ENCODE measurements at places on chromosomes 2 and 18.

DNA sequence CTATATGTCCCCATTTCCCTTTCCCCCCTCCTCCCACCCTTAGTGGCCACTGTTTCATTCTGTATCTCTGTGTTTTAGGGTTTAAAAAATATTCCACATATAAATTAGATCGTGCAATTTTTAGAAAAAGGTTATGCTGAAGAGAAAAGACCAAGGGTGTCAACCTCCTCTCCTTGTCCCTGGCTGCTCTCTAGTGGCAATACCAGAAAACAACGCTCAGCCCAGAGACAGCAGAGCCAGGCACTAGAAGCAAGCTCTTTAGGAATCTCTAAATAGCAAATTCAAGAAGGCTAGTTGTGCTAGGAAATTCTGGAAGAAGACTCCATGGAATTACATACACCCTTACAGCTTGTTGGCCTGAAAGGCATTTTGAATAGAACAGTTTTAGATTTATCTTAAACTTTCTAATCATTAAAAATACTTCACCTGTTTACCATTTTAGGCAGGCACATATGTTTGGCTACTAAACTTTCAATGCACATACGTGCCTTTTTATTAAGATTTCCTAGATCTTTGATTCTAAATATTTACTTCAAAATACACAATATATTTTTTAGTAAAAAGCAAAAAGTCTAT lies 35.1 kb upstream of the RASGRP3 start:
- DNase-seq = no peak

DNA sequence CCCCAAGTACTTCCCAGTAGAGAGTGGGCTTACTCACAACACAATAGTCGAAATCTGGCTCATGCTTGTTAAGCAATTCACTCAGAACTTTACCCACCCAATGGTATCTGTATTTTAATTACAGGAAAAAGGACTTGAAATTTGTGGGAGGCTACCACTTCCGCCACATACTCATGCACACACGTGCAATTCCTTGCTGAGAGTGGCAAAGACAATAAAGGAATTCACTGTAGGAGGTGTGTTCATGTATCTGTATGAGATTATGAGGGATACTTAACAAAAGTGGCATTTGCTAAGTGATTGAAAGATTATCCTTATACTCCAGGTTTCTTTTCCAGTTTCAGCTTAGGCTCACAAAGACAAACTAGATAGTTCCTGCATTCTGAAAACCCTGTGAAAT lies 14.9 kb upstream of the LYPD6 start:
- no peak for DNase-seq

DNA sequence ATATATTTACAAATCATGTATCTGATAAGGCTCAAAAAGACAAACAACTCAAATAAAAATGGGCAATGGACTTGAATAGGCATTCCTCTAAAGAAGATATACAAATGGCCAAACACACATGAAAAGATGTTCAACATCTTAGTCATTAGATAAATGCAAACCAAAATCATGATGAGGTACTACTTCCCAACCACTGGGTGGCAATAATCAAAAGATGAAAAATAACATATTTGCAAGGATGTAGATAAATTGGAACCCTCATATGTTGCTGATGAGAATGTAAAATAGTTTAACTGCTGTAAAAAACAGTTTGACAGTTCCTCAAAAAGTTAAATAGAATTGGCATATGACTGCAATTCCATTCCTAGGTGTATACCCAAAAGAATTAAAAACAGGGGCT lies 132.3 kb downstream of the TTC32 start:
- no peak for DNase-seq

GRCh38 chr18:79510046-79510685 lies 114.4 kb downstream of the NFATC1 start:
- peak; percentile 26 for DNase-seq

DNA sequence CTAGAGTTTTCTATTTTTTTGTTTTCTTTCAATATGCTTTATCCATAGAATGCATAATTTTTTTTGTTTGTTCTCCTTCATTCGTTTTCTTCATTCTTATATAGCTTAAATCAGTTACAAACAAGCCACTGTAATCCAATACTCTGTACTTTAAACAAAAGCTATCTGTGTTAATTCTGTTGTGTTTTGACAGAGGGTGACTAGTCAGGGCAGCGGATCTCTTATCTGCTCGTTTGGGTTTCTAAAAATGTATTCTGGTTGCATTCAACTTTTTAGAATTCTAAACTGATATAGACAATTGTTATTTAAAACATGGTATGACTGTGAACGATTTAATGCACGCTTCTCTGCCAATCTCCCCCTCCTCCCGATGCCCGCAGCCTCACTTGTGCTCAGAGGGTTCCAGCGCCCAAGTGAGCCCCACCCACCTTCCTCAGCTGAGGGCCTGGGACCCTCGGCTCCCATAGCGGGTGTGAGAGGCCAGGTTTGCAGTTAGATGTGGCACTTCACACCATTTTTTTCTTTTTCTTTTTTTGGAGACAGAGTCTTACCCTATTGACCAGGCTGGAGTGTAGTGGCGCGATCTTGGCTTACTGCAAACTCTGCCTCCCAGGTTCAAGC lies 44.1 kb downstream of the NCK2 start:
- no peak for DNase-seq

DNA sequence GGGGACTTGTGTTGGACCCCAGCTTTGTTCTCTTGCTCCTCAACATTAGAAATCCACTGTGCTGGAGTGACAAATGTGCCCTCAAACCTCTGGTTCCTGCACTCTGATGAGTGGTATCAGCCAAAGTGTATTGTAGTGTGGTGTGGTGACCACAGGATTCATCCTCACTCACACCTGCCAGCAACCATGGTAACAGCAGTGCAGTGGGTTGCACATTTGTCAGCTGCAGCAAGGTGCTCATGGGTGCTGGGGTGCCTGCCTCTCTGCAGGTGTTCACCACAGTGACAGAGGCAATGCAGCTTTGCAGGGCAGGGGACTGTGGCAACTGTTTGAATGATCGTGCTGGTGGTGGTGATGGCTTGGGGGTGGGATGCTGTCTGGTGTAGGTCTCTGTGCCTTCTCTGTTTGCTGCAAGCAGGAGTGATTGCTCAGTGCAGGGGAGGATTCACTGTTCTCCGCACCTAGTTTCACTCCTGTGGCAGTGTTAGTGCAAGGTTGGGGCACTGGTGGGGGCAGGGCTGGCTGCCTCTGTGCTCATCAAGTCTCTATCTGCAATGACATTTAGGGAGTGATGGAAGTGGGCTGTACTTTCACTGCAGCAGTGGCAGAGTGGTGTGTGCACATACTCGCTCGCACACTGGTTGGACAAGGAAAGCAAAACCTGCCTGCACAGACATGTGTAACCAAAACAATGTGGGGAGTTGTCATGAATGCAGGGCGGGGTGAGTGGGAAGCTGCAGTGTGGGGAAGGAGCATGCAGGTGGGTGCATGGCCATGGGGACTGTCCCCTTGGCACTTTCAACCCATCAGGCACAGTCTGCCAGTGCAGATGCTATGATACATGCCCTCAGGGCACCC lies 301.1 kb downstream of the PIK3C3 start:
- DNase-seq = no peak

DNA sequence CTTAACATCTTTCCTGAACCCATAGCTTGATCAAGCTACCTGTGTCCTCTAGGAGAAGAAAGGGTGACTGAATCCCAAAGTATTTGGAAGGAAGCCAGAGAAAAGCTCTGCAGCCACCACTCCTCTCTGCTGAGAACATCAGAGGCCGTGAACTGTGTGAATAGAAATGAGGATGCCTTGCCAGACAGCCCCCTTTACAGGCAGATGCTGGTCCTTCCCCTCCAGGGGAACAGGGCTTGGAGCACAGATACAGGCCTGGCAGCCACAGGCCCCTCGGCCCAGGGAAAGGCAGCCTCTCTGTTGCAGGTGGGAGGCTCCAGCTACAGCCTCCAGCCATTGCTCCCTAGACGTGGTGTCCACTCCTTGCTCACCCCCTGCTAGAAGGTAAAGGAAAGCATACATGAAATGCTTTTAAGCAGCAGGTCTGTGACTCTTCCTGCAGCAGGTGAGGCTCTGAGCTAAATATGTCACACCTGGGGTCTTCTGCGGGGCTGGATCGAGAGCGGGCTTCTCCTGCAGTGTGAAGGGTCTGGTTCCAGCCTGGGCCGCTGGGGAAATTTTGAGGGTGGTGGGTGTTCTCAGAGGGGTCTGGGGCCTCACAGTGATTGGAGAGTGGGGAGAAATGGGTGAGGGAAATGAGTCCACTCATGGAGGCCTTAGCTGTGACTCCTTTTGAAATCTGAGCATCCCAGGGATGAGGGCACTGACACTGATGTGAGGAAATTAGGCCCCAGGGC lies 234.0 kb downstream of the KLHL29 start:
- DNase-seq = peak; percentile 47

GRCh38 chr2:12767541-12767940 lies 50.8 kb downstream of the TRIB2 start:
- no peak for DNase-seq

DNA sequence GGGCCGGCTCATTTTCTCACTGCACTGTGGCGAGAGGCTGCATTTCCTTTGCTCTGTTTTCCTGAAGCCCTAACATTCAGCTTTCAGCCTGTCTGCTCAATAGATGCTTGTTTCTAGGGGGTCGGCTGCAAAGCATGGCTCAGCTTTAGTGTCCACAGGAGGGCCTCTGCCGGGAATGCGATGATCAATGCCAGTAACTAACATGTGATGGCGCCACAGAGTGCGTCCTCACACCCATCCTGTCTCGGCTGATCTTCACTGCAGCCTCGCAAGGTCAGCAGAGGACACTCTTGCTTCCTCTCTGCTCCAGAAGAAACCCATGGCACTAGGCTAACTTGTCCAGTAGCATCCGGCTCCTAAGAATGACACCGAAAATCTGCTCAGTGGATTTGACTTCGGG lies 156.4 kb upstream of the PXDN start:
- DNase-seq = peak; percentile 36

DNA sequence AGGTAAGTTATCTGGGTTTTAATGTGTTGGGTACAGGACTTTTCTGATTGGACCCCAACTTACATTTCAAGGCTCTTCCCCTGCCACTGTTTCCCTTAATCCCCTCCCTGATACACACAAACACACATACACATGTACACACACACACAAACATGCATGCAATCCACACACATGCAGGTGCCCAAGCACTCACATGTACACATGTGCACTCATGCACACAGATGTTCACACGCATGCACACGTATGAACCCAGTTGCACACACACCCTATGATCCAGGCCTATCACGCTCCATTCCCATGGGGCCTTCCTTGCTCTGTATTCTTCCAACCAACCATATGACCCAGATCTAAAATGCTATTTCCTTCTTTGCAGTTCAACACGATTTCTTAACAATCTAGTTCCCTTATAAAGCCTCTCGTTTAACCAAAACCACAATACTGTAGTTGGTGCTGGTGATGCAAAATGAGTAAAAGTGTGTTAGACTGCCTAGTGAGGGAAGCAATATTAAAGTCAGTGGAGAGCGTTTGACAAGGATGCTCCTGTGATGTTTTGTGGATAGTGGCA lies 11.1 kb downstream of the SERPINB8 start:
- DNase-seq = no peak

DNA sequence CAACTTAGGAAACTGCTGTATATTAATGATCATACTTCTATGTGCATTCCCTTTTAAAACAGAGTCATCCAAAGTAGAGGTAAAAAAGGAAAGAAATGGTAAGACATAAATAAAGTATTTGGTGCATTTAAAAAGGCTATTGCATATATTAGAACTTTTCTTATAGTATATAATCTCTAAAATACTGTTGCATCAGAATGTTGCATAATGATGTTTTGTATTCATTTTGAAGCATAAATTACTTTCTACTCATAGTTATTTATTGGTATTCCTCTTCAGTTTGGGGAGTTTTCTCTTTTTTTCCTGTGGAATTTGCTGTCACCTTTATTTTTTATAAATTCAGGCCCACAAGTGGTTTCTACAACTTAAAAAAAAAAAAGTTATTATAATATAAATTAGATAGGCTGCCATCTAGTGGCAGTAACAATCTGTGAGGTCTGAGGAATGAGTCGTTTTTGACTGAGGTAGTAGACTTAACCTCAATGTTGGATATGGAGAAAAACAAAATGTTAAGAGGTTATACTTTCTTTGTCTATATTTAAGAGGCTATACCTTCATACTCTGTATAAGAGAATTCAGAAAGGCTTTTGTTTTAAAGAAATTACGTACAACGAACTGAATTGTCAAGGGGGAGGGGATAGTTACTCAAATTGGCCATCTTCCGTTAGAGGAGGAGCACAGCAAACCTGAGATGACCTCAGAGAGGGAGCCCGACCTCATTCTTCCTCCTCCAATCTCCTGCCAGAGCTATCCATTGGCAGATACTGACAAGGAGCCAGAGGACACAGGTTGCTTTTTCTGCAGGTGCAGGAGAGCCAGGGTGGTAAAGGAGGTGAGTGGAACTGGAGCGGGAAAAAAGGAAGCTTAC lies 23.8 kb downstream of the ANKAR start:
- DNase-seq = no peak

DNA sequence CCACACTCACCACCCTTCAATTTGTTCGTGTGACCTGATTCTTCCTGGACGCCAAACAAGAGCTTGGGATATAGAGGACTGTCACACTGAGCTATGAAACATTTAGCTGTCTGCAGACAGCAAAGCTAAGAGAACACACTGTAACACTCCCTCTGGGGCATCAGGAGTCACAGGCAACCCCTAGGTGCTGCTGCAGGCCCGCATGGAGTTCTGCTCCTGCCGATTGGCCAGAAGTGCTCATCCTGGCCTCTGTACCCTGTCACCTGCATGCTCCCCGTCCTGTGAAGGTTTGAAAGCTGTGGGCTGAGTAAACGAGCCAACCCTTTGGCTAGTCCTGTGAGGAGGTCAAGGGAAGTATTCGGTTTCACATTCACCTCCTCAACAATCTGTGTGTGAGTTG lies 73.7 kb downstream of the PDK1 start:
- no peak for DNase-seq

DNA sequence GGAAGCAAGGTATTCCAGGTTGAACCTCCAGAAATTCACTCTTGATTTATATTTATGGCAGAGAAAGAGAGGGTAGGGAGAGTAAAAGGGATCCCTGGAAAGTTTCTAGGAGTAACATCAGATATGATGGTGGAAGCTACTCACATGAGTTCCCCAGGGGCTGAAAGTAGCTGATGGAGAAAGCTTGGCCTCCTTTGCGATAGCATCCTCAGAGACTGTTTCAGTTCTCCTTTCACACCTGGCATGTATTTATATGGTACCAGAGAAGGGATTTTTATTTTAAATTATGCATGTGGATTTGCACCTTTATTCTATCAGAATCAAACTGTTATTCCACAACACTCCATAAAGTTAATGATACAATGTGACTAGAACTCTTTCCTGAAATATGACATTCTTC lies 126.3 kb upstream of the OSR1 start:
- DNase-seq = no peak

DNA sequence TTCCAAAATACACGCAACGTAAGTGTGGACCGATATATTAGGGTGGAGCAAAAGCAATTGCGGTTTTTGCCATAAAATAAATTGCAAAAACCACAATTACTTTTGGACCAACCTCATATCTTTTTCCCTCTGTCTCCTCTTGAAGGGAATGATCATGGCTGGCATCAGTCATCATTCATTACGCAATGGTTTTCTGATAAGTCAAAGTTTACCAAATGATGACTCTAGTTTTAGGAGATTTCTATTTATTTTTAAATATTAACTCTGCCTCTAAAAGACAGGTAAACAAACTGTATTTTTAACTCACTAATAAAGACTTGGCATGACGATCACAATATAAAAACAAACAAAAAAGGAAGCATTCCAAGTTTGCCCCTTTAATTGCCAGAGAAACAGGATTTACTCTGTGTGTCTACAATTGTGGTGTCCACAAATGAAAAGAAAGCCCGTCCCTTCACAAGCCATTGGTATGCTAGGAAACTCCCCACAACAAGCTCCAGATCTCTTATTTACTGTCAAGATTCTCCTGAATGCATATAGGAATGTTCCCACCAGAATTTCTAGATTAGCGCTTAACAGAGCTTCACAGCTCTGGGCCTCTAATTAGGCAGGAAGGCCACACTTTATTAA lies 61.3 kb downstream of the IRS1 start:
- no peak for DNase-seq
